Cortex of kidney (tissue), 1 donor: ENCODE measurements at places on chromosomes 6 and 20.

GRCh38 chr6:170066679-170067078, 224.2 kb downstream of the DLL1 start:
- no peak for DNase-seq

DNA sequence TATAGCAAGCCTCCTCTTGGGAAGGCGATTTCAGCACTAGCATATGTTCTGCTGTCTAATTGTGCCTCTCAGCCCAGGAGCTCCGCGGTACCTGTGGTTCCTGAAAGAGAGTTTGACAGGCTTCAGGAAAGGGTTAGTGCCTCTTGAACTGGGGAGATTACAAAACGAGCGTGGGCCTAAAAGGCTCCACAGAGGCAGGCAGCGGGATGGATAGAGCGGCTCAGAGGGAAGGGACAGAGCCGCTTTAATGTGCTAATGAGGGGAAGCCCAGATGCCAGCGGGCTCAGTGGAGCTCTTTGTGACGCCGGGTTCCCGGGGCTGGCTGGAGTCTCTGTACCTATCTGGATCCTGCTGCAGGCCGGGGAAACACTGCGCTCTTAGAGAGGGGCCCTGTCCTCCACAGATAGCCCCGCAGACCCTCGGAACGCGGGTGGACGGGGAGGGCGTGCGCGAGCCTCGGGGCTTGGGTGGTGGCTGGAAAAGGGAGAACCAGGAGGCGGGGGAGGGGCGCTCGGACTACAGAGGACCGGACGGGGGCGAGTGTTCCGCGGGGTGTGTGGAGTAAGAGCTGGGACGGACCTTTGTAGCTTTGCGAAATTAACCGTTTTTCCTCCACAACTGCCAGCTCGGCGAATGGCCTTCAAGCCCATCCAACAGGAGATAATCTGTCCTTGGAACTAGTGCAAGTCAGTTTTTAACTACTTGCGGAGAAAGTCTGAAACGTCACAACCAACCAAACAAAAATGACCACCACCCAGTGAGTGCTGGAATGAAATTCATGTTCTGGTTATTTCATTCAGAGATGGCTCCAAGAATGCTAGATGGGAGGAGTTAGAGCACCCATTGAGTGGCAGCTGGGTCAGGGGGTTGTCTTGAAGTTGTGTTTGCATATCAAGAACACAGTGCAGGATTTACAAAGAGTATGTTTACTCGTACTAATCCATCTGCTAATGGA, 13.0 kb downstream of the SLC35F1 start:
- no peak for DNase-seq

GRCh38 chr20:37516811-37517750, 4.0 kb upstream of the NNAT start:
- no peak for DNase-seq

GRCh38 chr6:131685266-131685780, 15.9 kb downstream of the OR2A4 start:
- no peak for DNase-seq

- DNase-seq, result no peak
Observed at GRCh38 chr6:142030115-142030619, 102.6 kb upstream of the GJE1 start.

DNA sequence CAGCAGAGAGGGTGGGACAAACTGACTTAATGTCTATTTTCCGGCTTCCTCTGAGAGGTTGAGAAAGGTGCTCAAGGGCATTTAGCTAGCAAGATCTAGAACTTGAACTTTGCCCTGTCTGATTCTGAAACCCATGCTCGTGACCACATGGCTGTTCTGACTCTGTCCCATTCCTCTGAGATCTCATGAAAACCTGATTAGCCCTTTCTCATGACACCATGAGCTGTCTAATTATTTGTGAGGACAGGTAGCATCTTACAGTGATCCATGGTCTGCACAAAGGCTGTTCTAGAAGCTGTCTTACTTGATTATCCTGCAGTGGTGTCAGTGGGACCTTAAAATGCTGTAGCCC, 89.6 kb upstream of the TOX2 start:
- DNase-seq, result no peak

DNA sequence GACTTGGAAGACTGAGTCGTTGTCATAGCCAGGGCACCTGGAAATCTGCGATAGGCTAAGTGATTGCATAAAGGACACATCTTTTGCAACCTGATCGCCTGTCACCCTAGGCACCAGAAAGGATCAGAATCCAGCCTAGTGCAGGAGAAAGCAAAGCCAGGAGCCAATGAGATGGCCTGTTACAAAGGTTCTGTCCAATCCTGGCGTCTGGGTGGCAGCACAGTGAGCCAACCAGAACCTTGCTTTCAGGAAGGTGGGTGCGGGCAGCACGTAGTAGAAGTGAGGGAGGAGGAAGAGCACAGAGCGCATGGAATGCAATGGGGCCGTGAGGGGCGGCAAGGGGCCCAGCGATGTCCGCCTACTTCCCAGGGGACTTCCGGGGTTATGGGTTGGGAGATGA, 120.4 kb upstream of the GGTLC1 start:
- no peak for DNase-seq
